ENCODE measurements at places on chromosomes 2 and 18.

DNA sequence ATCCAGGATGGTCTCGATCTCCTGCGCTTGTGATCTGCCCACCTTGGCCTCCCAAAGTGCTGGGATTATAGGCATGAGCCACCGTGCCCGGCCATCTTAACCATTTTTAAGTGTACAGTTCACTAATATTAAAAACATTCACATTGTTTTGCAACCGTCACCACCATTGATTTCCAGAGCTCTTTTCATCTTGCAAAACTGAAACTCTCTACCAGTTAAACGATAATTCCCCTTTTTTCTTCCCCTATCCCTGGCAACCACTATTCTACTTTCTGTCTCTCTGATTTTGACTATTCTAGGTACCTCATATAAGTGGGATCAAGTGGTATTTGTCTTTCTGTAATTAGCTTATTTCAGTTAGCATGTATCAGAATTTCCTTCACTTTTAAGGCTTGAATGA is 16.8 kb upstream of the NEUROD1 start:
- DNase-seq = no peak

GRCh38 chr2:31334311-31335026 is 80.1 kb downstream of the XDH start:
- DNase-seq = no peak

DNA sequence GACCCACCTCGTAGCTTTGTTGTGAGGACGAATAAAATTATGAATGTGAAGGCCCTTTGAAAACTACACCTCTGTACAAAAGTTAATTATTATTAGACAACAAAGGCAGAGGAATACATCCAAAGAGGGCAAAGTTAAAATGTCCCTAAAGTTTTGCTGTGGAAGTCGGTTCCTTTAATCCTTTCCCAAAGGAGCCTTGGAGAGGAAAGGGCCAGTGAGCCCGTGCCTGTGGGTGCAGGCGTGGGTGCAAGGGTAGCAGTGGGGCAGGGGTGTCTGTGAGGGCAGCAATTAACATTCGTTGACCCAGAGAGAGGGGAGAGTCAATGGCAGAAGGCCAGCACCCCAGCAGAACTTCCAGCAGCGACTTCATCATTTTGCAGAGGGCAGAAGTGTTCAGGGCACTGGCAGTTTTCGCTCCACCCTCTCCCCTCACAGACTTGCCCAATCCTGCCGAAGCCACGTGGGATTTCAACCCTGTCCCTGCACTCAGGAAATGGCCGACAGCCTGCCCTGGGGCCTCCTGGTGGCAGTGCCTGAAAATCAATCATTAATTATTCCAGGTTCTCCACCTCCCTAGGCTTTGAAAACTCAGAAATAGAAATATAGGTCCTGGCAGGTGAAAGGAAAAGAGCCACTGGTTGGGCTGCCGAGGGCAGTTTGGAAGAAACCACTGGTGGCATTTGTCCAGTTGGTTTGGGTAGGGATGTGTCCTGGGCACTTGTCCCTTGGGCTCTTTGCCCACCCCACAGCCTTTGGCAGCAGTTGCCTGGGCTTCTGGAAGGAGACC is 4.2 kb upstream of the PAX8 start:
- DNase-seq = no peak

GRCh38 chr18:9858642-9859041 is 27.1 kb upstream of the TXNDC2 start:
- no peak for DNase-seq

DNA sequence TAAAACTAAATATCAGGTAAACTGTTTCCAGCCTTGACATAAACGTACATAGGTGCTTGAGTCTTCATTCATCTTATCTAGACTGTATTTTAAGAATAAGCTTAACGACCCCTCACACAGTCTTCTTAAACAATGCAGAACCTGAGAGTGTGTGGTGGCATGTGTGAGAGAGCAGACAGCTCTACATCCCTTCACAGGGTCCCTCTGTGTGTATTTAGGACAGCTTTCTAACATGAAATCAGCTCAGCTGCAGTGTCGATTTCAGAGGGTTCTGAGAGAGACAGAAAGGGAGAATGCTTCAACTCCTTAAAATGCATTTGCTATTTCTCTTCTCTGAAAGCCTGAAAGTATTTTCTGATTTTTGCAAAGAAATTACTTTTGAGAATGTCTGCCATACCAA is 185.2 kb downstream of the GRB14 start:
- no peak for DNase-seq

DNA sequence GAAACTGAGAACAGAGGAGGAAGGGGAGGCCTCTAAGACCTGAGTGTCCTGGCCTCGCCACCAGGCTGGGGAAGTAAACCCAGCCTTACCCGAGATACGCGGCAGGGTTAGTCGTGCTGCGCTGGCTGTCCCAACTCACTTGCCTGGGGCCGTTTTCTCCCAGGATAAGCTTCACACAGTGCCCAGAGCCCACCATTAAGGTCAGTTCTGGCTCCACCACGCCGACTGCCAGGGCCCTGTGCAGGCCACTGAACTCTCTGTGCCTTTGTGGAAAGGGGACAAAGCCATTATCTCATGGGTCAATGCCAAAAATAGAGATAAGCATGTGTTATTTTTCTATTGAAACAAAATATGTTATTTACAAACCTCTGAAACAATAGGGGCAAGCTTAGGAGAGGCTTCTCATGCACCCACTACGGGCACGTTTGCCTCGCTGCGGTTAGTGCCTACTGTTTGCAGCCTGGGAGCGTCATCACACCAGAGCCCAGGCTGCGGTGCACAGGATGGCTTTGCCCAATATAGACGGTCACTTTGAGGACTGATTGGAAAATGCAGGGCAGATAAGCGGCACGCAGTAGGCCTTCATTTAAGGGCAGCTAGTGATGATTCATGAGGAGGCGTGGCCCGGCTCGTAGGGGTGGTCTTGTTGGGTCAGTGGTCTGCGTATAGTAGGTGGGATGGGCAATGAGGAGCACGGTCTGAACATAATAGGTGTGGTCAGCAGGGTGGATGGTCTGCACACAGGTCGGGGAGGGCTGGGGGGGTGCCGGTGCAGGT is 242.1 kb downstream of the GLI2 start:
- DNase-seq = peak; percentile 72

DNA sequence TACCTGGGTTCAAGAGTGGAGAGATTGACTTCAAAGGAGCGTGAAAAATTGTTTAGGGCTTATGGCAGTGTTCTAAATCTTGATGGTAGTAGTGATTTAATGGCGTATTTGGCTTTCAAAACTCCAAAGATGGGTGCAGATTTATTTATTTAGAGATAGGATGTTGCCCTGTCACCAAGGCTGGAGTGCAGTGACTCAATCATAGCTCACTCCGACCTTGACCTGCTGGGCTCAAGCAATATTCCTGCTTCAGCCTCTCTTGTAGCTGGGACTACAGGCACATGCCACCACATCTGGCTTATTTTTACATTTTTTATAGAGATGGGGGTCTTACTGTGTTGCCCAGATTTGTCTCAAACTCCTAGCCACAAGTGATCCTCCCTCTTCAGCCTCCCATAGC is 52.5 kb downstream of the FAM117B start:
- no peak for DNase-seq

- no peak for DNase-seq
These were observed 182.6 kb downstream of the PID1 start for GRCh38 chr2:229088517-229088913.

GRCh38 chr2:109630441-109631430 is 16.6 kb downstream of the SOWAHC start:
- no peak for DNase-seq

GRCh38 chr2:172311921-172312345 is 115.5 kb upstream of the ITGA6 start:
- no peak for DNase-seq

- no peak for DNase-seq
These were observed 332.7 kb downstream of the LRRTM1 start for GRCh38 chr2:79971807-79972206.

- DNase-seq = no peak
These were observed 17.6 kb downstream of the RAMP1 start for GRCh38 chr2:237876951-237877491.

GRCh38 chr2:182758379-182758778 is 42.3 kb downstream of the DNAJC10 start:
- no peak for DNase-seq

GRCh38 chr2:106189764-106190468 is 4.2 kb downstream of the UXS1 start:
- no peak for DNase-seq

GRCh38 chr2:152602750-152603149 is 114.5 kb downstream of the PRPF40A start:
- DNase-seq = no peak

- DNase-seq = no peak
These were observed 71.3 kb downstream of the BAZ2B start for GRCh38 chr2:159545085-159545484.

- no peak for DNase-seq
These were observed 27.6 kb downstream of the QPCT start for GRCh38 chr2:37372000-37372399.

- DNase-seq = no peak
These were observed 75.6 kb downstream of the FASTKD2 start for GRCh38 chr2:206840999-206841398.

- DNase-seq = no peak
These were observed 5.2 kb downstream of the FN1 start for GRCh38 chr2:215430528-215431187.

DNA sequence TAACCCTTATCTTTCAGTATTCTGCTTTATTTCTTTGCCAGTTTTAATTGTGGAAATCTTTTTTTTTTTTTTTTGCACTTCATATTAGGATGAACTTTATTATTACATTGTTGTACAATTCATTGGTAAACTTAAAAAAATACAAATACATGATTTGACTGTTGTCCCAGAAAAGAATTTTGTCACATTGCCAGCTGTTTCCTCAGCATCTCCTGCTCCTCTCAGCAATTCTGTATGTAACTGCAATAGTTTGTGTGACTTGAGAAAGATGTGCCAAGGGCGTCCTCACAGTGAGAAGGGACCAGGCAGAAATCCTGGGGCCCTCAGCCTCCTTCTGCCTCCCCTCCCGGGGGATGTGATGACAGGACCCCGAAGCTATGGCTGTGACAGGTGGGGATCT is 254.4 kb downstream of the NBAS start:
- DNase-seq = no peak

DNA sequence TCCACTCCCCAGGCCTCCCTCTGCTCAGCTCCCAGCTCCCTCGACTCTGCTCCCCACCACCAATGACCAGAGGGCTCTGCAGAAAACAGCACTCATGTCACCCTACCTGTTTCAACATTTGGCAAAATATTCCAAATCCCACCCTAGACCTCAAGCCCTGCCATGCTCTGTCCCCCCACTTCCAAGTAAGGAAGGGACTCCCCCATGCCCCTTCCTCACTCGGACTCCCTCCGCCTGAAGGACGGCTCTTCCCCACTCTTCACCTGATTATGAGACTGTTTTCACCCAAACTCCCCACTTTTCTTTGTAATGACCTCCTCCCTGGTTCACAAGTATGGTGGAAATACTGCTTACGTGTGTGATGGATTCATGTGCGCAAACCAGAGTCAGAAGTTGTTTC is 208.4 kb downstream of the MGAT5 start:
- DNase-seq = no peak

- no peak for DNase-seq
These were observed 252.4 kb downstream of the RNF144A start for GRCh38 chr2:7169593-7169992.

DNA sequence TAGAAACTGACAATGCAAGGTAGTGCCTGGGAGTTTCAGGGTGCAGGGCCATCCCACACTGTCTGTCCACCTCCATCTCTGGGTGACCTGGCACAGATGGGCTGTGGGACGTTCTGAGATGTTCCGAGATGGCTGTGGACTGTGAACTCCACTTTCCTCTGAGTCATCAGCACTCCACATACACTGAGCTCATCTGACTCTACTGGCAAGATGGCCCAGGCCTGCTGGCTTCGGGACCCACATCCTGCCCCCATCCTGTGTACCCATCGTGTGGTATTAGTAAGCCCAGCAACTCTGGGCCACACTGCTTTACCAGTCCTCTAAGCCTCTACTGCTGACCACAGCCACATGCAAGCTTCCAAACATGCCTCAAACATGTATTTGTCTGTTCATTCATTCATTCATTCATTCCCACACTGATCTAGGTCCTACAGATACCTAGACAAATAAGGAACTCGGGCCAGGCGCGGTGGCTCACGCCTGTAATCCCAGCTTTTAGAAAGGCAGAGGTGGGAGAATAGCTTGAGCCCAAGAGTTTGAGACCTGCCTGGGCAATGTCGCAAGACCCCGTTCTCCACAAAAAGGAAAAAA is 124.8 kb upstream of the CXCR4 start:
- no peak for DNase-seq

GRCh38 chr2:213246497-213247281 is 37.6 kb upstream of the SPAG16 start:
- DNase-seq = no peak
